ENCODE measurements at places on chromosomes 12 and 14.

DNA sequence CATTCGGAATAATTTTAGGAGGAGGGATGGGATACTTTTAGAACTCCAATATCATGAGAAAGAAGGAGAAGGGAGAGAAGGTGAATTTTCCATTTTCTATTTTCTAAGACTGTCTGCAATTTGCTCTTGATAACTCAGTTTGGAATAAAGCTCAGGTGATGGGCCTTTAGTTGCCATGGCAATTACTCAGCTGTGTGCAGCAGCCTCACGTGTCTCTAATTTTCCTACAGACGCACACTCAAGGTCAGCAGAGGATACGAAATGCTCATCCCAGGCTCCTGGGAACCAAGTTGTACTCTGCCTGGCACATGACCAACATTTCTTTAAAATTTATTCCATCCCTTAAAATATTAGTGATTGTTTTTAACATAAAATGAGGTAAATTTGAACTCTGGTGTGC lies 76.7 kb downstream of the TTC8 start:
- no peak for DNase-seq

DNA sequence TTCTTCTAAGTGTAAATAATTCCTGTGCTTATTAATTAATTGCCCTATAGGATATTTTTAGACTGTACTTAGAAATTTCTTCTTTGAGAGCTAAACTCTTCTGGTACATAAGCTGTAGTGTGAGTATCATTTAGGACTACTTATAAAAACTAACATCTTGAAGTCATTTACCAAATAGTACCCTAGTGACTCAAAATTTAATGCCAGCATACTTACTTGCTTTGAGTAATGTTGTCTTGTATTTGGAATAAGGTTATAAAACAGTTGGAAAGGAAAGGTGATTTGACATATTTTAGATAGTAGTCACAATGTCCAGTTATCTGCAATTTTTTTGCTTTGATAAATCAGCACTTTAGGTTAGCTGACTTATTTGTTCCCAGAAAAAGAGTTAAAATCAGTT lies 39.1 kb downstream of the SPATA7 start:
- DNase-seq, result no peak

DNA sequence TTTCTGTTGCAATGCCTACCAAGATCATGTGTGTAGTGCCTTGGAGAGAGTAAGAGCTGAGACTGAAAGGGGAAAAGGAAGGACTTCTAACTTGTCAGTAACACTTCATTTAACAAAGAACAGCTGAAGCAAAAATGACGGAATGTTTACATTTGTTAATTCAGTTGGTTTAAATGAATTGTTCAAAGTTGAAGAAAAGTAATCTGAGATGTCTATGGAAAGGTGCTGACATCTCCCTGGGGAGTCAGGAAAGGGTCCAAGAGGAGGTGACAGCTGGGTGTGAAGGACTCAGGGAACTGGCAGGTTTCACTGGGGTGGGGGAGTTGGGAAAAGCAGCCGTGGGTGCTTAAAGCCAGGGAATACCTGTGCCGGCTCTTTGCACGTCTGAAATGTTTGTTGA lies 7.9 kb downstream of the TMEM63C start:
- DNase-seq, result peak; percentile 96

- DNase-seq, result no peak
Observed at GRCh38 chr14:73761618-73762355, 47.6 kb upstream of the PNMA1 start.

- DNase-seq, result peak; percentile 62
Observed at GRCh38 chr12:7099290-7099996, 7.2 kb upstream of the C1R start.

GRCh38 chr12:55725556-55725955 lies 3.3 kb downstream of the CD63 start:
- DNase-seq, result no peak

DNA sequence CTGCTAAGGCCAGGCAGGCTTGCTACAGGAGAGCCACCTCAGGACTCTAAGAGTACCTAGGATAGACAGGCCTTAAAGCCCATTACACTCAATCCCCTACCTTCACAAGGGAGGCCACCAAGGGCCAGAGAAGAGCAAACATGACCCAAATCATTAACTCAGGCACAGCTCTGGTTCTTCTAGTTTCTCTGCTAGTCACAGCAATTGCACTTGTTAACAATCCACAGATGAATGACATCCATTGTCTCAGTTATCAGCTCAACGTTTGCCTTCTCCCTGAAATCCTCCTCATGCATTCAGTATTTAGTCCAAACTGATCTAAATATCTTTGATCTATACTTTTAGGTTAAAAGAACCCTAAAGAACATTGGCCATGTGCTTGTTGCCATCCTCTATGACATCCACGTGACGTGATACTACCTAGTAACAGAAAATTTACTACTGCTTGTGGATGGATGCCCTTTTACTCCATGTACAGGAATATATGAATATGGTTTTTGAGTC lies 164.5 kb downstream of the STXBP6 start:
- no peak for DNase-seq

DNA sequence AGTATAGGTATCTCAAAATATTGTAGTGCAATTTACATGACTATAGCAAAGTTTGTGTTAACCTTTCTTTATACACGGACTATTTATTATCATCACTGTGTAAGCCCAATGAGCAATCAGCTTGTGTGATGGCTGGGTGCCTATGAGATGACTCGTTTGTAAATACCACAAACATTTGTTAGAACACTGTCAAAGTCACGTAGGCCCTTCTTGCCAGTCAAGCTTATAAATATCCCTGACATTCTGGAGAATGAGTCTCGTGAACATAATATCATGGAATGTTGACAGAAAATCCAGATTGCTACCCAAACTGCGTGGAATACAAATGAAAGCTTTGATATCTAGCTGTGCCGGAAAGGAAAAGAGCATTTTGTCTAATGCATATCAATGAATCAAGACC lies 648.3 kb upstream of the MDGA2 start:
- no peak for DNase-seq

- DNase-seq, result no peak
Observed at GRCh38 chr12:59619461-59620240, 23.8 kb downstream of the SLC16A7 start.

DNA sequence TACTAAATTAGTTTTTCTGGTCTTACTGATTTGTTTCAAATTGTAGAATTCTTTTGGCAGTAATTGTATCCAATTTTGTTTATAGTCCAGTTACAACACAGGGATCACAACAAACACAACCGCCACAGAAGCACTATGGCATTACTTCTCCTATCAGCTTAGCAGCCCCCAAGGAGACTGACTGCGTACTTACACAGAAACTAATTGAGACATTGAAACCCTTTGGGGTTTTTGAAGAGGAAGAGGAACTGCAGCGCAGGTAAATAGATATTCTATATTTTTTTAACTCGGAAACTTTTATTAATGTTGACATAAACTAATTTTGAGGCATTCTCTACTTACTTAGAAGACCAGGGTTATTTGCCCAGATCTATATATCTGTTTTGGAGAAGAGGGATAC lies 17.8 kb downstream of the PAPOLA start:
- DNase-seq, result no peak

DNA sequence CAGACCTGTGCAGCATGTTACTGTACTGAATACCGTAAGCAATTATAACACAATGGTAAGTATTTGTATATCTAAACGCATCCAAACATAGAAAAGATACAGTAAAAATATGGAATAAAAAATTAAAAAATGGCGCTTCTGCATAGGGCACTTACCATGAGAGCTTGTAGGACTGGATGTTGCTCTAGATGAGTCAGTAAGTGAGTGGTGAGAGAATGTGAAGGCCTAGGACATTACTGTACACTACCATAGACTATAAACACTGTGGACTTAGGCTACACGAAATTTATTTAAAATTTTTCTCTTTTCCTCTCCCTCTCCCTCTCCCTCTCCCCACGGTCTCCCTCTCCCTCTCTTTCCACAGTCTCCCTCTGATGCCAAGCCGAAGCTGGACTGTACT lies 194.5 kb upstream of the CDKN3 start:
- DNase-seq, result no peak
